ENCODE measurements at places on chromosomes 6 and 20.

DNA sequence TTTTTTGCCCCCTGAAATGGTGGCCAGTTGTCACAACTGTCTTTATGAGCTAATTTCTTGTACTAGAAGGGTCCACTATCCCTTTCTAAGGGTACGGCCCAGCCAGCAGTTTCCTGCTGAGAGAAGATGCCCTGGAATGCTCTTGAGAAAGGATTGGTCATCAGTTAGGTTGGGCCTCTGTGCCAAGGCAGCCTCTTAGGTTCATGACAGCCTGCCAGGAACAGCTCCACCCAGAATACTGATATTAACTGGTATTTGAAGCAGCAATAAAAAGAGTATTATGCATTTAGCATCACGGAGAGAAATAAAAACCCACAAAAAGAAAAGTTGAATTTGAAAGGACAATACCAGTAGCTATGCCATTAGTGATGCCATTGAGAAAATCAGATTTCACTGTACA is 9.0 kb upstream of the HINT3 start:
- DNase-seq: no peak

- DNase-seq: no peak
Observed at GRCh38 chr20:37723668-37724067, 29.8 kb downstream of the CTNNBL1 start.

DNA sequence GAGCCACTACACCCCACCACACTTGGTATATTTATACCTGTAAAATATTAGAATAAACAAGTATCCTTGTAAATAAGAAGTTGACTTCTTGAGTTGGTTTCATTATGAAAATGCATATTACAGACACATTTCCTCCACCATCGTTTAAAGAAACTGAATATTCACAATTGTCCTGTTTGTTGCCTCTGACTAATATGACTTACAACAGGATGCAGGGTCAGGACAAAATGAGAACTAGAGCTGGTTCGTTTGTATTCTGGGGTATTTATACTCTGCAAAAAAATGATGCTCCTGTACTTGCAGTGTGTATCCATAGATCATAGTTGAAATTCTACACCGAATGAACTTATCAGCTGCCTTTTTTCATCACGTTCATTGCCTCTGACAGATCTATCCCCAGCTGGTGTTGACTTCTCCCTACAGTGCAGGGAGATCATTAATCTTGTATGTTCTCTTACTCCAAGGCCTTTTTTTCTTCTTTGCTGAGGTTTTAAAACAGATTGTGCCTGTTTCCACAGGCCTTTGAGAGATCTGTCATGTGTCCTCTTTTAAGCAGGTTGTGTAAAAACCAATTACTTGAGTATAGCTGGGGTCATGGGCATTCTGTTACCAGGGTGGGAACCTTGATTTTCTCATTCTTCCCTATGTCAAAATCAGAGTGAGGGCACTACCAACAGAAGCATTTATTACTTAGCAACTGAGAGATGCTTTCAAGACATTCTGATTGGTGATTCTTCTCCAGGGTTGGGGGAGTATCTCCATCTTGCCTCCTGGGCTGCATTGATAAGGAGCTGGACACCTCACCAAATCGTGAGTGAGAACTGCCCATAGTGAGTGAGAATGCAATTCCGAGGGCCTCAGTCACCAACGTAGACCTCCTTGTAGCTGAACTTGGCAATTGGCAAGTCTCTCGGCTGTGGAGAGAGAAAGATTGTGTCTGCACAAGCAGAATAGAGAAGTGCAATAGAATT is 78.8 kb upstream of the CD83 start:
- DNase-seq: no peak

DNA sequence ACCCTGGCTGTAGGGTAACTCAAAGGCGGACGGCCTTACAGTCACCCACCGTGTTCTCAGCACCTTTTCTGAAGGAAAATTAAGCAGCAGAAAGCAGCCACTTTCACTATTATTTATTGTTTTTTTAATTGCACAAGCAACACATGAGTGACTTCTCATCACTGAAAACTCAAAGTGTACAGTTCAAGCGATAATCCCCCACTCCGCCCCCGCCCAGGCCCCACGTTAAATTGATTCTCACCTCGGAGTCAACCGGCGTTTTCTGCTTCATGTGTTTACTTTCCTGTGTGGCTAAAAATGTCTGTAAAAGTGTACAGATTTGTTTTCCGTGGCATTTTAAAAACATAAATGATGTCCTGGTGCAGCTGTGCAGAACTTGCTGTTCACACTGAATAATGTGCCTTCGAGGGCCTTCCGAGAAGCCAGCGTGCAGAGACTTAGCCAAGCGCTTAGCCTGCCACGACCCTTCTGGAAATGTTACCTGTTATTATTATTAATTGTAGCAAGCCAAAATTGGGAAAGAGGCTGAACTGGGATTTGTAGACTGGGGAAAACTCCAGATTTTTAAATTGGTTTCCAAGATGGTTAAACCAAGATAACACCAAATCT is 335.7 kb downstream of the CDH4 start:
- no peak for DNase-seq

Measured in GDM1 (cell line).